Endothelial cell of umbilical vein (primary cell): ENCODE measurements at places on chromosomes 5 and 9. TPM values are rescaled to one million over a fixed set of nuclear protein-coding genes. Genes with fewer than 3 reads are reported as not detected.
A peak's percentile ranks its signal among the peaks of the same experiment; 100 is the strongest.

- H3K27ac ChIP-seq, result no peak overlapping the region
- H3K4me1 ChIP-seq, result peaks cover 10% of the 10 kb centered on the region
These were observed 35.8 kb downstream of the ALG2 start for GRCh38 chr9:99185934-99186333.

The MARVELD2 gene
- total RNA-seq, result 6.7 and 7.1 TPM in 2 replicates

The SLC28A3 gene
- total RNA-seq, result not detected in 2 replicates

The LCNL1 gene
- not detected in 2 replicates for total RNA-seq

The PCDHGC4 gene
- 0.90 and 2.1 TPM in 2 replicates for total RNA-seq

DNA sequence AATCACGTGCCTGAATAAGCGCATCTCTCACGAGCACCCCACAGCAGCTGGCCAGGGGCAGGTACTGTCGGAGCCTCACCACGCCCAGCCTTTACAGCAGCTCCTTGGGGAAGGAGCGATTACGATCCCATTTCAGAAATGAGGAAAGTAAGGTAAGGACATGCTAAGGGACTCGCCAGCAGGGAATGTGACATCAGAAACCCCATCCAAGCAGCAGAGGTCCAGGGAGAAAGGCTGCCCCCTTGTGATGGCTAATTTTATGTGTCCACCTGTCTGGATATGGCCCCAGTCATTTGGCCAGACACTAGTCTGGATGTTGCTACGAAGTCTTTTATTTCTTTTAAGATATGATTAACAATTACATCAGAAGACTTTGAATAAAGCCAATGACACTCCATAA, 77.3 kb downstream of the UBE2QL1 start:
- H3K27ac ChIP-seq, result no peak overlapping the region
- no peak overlapping the region for H3K4me3 ChIP-seq
- H3K27me3 ChIP-seq, result no peaks in the 10 kb centered on the region
- peak; percentile 14 for DNase-seq

DNA sequence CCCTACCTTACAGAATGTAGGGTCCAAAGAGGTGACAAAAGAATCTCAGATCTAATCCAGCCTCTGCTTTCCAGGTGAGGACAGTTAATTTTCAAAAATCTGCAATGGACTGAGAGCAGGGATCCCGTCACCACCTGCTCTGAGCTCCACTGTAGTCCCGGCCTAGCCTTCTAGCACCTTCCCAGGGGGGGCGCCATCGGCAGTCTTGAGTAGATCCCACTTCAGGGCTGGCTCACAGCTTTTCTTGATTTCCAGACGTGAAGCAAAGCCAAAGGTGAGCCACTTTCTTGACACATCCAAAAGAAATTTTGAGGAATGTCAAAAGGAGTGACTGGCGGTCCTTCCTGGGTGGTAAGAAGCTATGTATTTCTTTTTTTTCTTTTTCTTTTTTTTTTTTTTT, 114.1 kb downstream of the SYK start:
- no peak for DNase-seq
- H3K4me1 ChIP-seq, result no peaks in the 10 kb centered on the region
- no peaks in the 10 kb centered on the region for H3K36me3 ChIP-seq
- H3K4me3 ChIP-seq, result no peak overlapping the region
- no peak overlapping the region for H3K27ac ChIP-seq

DNA sequence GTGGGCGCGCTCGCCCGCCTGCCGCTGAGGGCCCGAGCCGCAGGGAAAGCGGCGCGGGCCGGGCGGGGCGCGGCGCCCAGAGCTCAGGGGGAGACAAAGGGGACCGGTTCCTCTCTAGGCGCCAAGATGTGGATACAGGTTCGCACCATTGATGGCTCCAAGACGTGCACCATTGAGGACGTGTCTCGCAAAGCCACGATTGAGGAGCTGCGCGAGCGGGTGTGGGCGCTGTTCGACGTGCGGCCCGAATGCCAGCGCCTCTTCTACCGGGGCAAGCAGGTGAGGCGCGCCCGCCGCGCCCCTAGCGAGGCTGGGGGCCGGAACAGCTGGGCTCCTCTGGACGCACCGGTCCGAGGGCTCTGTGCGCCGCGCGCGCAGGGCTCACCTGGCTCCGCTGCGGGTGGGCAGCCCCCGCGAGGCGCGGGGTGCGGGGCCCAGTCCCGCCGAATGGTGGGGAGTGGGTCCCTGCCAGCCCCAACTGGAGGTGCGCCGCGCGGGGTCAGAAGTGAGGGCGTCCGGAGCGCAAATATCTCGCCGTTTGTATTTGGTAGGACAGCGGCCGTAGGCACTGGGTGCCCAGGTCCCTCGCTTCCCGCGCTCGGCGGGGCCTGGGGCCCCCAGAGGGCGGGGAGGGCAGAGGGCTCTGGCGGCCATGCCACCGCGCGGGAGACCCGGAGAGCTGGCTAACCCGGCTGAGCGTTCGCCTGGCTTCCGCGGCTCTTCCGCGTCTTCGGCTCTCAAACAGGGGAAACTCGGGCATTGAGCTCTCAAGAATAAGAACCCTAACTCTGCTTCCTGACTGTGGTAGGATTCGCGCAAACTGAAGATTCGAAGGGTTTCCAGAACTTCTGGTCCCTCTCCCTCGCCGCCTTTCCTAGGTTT, 607 bp downstream of the UHRF2 start:
- DNase-seq, result no peak
- no peaks in the 10 kb centered on the region for H3K27me3 ChIP-seq
- peak overlapping the region; percentile 91 for H3K27ac ChIP-seq
- peak overlapping the region; percentile 100 for H3K4me3 ChIP-seq

DNA sequence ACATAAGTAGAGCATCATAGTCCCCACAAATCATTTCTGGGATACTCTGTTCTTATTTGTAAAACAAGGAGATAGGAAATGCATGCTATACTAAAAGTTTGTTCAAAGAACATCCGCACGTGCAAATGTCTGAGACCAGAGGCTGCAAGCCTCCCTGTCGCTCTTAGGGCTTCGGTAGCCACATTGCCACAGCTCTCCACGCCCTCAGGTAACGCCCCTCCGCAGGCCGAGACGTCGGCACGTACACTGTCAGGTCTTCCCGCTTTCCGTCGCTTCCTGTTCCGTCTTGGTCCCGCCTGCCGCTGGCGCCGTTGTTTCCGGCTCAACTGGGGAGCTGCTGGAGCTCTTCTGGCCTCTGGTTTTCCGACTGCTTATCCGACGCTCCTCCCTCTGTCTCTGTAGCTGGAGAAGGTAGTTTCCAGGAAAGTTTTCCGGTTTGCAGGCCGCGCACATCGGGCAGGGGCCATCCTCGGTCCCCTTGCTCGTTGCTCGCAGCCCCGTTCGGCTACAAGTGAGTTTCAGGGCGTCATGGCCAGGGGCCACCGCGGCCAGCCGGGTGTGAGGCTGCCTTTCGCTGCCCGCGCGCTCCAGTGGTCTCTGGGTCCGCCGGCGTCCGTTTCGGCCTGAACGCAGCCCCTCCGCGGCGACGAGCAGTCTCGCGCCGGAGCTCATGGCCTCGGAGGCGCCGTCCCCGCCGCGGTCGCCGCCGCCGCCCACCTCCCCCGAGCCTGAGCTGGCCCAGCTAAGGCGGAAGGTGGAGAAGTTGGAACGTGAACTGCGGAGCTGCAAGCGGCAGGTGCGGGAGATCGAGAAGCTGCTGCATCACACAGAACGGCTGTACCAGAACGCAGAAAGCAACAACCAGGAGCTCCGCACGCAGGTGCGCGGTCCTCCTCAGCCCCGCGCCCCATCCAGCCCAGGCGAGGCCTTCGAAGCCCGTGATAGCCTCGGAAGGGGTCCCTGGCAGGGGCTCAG, at the start of gene AGGF1:
Gene AGGF1 (plus strand): TSS at position 308 of the 975 bp plus-strand sequence. CDS start 363 bp downstream, at position 671.
- peak within 1 kb of the TSS; percentile 74 for H3K27ac ChIP-seq
- no peaks in the 10 kb centered on the region for H3K27me3 ChIP-seq

- H3K4me3 ChIP-seq, result no peak overlapping the region
- no peak for DNase-seq
- no peak overlapping the region for H3K27ac ChIP-seq
- H3K4me1 ChIP-seq, result no peaks in the 10 kb centered on the region
- H3K36me3 ChIP-seq, result no peaks in the 10 kb centered on the region
- no peaks in the 10 kb centered on the region for H3K27me3 ChIP-seq
These were observed 405.9 kb downstream of the TLE4 start for GRCh38 chr9:79977510-79978197.

GRCh38 chr5:149951138-149951749, 6.7 kb upstream of the PDE6A start:
- no peak for DNase-seq
- H3K4me3 ChIP-seq, result no peak overlapping the region
- no peaks in the 10 kb centered on the region for H3K4me1 ChIP-seq
- no peaks in the 10 kb centered on the region for H3K36me3 ChIP-seq
- no peaks in the 10 kb centered on the region for H3K27me3 ChIP-seq

The TRIO gene
- 242 and 248 TPM in 2 replicates for total RNA-seq

DNA sequence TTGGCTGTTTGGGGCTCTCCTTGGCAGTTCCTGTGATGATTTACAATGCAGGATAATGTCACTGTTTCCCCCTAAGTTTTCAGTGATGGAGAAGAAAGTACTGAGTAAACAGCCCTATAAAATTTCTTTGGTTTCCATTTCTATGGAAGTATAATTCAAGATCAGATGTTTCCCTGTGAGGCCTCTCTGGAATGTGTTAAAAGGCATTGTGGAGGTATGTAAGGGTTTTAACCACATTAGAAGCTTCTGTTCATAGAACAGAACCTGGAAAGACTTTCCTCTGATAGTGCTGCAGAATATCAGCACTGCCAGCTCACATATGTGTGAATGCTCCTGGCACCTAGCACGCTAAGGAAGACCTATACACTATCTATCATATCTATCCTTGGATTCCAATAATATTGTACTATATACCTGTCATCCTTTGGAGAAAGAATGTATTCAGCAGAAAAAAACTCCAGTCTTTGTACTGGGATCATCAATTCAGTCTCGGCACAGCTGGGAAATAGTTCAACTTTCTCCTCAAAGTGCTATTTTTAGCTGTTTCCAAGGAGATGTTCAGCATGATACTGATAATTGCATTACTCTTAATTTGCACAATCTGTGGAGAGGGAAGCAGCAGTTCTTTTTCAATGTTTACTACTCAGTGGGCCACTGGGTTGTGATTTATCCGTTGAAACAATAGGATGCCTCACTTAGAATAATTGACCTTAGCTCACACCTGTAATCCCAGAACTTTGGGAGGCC, 21.9 kb downstream of the TTC1 start:
- peaks cover 6% of the 10 kb centered on the region for H3K4me1 ChIP-seq
- no peaks in the 10 kb centered on the region for H3K27me3 ChIP-seq

GRCh38 chr5:17436761-17437221, 61.2 kb upstream of the TAF11L2 start:
- H3K4me3 ChIP-seq, result peak overlapping the region; percentile 21
- H3K27me3 ChIP-seq, result no peaks in the 10 kb centered on the region
- no peak overlapping the region for H3K27ac ChIP-seq
- H3K4me1 ChIP-seq, result peaks cover 7% of the 10 kb centered on the region
- peak; percentile 81 for DNase-seq

The ATP10B gene
- not detected in 2 replicates for total RNA-seq

DNA sequence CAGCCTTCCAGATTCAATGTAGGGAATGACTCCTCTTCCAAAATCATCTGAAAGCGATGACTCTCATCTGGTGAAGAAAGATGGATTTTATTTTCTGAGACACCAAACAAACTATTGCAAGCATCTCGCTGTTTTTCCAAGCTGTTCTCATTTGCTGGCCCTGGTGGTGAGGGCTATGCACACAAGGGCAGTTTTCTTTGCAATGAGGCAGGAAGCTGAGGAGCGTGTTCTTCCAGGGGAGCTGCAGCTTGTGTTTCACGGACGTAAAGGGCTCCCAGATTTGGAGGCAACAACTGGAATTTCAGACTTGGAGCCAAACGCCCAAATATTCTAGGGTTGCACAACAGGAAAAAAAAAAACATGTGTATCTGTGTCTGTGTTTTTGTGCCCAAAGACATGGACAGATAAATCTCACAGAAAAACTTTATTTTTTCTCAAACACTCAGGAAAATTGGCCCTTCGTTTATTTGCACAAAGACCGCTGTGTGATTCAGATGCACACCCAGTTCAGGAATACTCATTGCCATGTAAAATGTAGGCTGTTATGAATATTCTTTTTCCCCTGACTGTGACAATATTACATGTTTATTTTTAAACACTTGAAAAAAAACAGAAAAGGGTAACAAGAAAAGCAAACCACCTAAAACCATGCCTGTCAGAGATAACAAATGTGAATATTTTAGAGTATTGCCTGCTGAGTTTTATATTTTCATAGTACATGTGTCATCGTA, 151.3 kb downstream of the GAS1 start:
- no peak for DNase-seq
- H3K4me1 ChIP-seq, result no peaks in the 10 kb centered on the region
- no peaks in the 10 kb centered on the region for H3K36me3 ChIP-seq
- H3K4me3 ChIP-seq, result no peak overlapping the region

The FAM151B gene
- 2.0 and 2.6 TPM in 2 replicates for total RNA-seq

DNA sequence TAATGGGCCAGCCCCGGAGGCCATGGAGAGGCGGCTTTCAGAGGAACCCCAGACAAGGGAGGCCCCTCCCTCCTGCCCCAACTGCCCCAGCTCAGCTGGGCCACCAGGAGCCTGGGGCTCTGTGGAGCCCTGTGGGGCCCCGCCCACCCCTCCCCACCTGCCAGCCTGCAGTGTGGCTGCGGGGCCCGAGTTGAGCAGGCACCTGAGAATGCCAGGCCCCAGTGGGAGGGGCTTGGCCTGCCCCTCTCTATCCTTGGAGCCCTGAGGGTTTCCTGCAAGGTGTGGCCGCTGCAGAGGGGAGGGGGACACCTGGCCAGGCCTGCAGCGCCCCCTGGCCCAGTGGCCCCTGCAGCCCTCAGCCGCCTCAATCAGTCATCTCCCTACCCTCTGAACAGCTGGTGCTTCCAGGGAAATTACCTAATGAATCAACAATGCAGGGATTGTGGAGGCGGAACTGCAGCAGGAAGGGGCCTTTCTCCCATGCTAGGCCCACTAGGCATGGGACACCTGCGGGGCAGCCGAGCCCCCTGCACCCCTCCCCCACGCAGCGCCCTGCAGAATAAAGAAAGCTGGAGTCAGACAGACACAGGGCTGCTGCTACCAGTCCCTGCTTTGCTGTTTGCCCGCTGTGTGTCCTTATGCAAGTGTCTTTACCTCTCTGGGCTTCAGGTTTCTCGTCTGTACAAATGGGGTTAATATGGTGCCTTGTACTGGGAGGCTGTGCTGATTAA, 48.0 kb downstream of the LMX1B start:
- H3K27ac ChIP-seq, result no peak overlapping the region
- DNase-seq, result peak; percentile 62
- H3K27me3 ChIP-seq, result peaks cover 18% of the 10 kb centered on the region
- no peaks in the 10 kb centered on the region for H3K36me3 ChIP-seq
